CD4-positive, alpha-beta T cell treated with Interleukin-15 for 4 hours (primary cell): ENCODE measurements at places on chromosomes 2 and 18.

GRCh38 chr18:7957297-7957696 is 390.2 kb downstream of the PTPRM start:
- no peak for DNase-seq

DNA sequence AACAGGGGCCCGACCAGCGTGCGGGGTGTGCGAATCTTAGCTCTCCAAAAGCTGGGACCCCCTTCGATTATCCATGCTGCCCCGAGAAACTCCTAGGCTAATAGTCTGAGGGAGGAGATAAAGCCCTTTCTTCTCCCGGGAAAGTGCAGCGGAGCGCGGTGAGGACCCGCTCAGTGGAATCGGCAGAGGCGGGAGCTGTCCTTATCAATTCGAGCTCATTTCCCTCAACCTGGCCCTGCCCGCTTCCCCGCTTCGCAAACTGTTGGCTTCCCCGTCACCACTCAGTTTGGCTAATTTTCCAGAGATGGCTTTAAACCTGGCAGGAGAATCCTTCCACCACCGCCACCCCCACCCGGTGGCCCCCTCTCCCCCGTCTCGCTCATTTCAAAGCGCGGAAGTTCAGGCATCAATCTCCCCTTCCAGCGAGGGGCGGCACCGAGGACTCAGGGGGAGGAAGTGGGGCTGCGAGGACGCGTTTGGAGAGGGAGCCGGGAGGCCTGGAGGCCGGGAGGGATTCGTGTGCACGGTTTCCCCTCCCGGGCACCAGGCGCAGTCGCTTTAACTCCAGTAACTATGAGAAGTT is 1.6 kb downstream of the KLHL14 start:
- no peak for DNase-seq

DNA sequence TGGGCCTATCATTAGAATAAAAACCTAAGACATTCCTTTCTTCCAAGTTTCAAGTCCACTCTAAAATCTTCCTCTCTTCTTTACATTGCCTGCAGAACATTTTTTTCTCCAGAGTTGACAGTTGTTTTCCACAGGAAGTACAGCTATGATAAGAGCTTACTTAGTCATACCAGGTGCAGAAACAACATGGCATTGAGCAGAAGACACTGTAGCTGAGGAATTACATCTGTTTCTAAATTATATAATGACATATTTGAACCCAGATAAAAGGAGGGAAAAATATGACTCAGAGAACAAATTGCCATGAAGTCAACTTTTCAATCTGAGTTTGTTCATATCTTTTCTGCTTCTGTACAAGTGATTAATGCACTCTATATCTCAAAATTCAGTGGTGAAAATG is 30.2 kb downstream of the CMPK2 start:
- no peak for DNase-seq

- DNase-seq, result no peak
Measured at GRCh38 chr2:53217250-53217649, 550.4 kb upstream of the CHAC2 start.

DNA sequence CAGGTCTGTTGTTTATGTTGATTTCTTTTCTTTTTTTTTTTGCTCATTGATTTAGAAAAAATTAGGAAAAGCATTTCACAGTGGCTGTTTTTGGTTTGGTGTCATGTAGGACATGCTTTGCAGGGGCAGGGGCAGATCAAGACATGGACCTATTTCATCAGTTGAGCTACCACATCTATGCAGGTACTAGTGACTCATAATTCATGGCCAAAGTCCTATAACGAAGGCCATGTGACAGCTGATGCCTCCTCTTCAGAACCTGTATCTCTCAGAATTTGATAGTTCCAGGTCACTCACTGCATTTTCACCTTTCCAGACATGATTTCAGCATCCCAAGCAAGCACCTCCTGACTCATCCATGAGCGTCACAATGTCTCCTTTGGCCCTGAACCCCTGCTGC is 195.8 kb downstream of the ALK start:
- DNase-seq, result no peak

- no peak for DNase-seq
Measured at GRCh38 chr18:54280220-54280569, 10.9 kb downstream of the POLI start.

DNA sequence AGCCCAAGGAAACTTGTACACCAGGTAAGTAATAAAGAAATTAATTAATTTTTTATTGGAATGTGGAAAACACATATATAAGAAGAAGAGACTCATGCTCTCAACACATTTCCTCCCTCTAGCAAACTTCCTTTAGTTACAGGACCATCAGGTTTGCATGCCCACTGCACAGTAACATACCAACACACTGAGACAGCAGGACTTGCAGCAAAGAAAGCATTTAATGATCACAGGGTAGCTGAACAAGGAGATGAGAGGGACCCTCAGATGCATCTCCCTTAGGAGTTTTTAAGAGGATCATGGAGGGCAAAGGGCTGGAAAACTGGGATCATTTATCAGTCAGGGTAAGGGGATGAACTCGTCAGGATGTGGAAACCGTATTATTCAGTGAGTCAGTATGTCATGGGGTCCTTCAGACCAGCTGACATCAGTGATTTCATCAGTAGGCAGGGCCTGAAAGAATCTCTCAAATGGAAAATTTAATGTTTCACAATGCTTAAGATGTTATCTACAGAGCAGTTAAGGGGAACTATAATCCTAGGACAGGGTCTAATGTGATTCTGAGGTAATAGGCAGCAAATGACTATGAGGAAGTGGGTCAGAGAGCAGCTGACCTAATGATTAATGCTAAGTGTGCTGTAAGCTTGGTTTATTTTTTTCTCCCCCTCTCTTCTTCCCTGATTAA is 193.8 kb upstream of the RND3 start:
- DNase-seq, result no peak

DNA sequence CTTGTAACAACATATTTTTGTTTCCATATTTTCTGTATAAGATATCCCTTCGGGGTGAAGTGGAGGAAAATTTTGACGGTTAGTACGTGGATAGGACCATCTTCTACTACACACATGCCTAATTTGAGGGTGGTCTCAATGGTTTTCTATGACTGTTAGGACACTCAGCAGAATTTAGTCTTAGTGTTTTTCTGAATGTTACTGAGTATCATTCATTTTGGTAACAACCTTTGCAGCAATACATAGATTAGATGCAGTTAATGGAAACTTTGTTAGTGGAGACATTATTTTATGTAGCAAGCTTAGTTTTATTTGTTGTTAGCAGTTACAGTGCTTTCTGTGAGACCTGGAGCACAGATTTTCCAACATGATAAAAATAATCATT is 1.6 kb downstream of the ITGAV start:
- no peak for DNase-seq

DNA sequence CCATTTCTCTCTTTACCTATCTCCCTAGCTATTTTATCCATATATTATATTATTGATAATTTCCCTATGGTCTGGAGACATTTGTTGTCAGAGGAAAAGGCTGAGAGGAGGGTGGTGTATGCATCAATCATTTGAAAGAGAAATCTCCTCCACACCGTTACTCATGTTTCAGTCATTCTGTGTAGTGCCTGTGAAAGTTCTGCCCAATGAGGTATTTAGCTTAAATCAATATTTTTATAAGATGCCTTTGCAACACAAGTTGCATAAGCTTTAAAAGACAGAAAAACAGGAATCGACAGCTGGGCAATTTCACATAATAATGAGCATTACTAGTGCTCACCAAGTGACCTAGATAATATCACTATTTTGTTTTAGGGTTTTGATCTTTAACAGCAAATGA is 363.7 kb upstream of the FSIP2 start:
- DNase-seq, result no peak

DNA sequence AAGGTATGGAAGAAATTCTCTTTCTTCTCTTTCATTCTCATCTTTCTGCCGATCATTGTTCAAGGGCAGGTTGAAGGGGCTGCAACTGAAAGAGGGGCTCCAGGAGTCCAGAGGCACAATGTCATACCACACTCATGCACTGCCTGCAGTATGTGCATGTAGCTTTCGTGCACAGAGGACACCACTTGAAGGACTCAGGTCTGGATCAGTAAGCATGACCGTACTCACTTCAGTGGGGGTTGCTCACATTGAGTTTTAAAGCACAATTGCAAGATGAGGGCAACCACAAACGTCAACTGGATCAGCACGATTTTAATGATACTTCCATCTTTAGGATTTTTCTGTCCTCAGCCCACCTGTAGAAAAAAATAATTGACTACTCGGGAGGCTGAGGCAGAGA is 84.6 kb downstream of the SP3 start:
- DNase-seq, result no peak

- DNase-seq, result no peak
Measured at GRCh38 chr2:43052204-43052943, 174.0 kb downstream of the ZFP36L2 start.

GRCh38 chr2:63729362-63729761 is 112.3 kb upstream of the UGP2 start:
- no peak for DNase-seq

GRCh38 chr2:47414682-47415458 is 11.9 kb downstream of the MSH2 start:
- no peak for DNase-seq
